ENCODE measurements at places on chromosomes 7 and 10.

DNA sequence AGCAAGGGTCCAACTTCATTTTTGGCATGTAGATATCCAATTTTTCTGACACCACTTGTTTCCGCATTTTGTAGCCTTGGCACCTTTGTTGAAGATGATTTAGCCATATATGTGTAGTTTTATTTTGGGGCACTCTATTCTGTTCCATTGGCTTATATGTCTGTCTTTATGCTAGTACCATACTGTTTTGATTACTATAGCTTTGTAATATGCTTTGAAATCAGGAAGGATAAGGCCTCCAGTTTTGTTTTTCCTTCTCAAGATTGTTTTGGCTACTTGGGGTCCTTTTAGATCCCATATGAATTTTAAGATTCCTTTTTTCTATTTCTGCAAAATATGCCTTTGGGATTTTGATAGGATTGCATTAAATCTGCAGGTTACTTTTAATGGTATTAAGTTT is 9.5 kb upstream of the BTBD16 start:
- DNase-seq: no peak

DNA sequence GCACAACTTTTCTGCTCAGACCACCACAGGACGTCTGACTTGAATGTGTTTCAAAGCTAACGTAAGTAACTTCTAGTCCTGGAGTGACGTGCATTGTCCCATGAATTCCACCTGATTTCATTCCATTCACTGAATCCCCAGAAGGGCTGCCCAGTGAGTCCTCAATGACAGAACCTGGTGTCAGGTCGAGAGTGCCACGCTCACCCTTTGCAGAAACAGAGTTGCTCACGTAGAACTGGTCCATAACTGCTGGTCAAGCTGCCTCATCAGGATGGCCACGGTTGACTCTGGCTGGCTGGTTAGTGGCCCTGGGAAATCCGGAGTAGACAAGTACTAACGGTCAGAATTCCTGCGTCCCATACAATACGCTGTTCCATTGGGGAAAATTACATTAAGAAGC is 50.6 kb upstream of the UBE3C start:
- DNase-seq: no peak

DNA sequence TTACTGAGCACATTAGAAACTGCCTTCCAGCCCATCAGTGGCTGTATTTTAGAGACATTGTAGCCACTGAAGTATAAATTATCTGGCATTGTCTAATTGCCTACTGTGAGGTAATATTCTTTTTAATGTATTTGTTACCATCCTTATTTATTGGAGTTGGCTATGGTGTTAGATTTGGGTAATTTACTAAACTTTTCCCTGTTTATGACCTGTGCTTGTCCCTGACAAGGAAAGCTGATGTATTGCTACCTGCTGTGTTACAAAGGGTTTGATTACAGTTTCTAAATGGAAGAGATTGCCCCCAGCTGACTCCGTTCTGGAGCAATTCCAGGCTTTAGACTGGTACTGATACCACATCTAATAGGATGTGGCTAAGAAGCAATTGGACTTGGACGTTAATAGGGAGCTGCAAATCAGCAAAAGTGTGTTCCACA is 12.3 kb upstream of the ASCC1 start:
- no peak for DNase-seq

- DNase-seq: no peak
Observed at GRCh38 chr7:151101621-151102396, 15.5 kb downstream of the AGAP3 start.

DNA sequence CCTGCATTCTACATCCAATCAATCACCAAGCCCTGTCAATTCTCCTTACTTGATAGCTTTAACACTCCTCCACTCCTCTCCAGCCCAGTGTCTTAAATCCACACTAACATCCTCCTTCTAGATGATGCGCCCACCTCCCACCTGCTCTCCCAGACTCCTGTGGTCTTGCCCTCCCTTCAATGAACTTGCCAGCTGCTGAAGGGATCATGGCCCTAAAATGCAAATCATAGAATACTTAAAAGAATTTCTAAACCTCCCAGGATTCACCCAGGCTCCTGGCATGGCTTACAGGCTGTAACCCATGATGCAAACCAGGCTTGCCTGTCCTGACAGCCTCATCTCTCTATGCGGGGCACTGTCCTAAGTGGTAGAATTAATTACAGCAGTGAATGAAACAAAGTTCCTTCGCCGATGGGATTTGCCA is 43.6 kb downstream of the SYPL1 start:
- no peak for DNase-seq

- no peak for DNase-seq
Observed at GRCh38 chr7:8435590-8436545, 2.5 kb downstream of the NXPH1 start.

- no peak for DNase-seq
Observed at GRCh38 chr10:67518756-67519155, 177.2 kb downstream of the CTNNA3 start.

- DNase-seq: no peak
Observed at GRCh38 chr7:124179641-124180040, 146.8 kb upstream of the TMEM229A start.

DNA sequence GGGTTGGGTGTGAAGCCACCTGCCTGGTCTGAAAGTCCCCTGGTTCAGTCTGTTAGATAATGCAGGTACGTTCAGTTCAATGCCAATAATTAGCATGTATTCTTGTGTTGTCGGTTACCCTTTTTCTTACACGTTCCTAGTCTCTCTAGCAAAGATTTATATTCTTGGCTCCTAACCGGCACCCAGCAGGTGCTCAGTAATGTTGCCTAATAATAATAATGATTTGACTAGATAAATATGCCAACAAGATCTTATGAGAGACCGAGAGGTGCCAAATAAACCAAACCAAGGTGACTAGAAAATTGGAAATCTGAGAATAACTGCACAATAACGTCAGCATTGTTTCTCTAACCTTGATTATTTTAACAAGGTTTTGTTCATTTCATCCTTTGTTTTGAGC is 1.1 kb upstream of the SMIM30 start:
- DNase-seq: no peak

GRCh38 chr7:17194656-17195055 is 103.8 kb upstream of the AHR start:
- no peak for DNase-seq

- DNase-seq: no peak
Observed at GRCh38 chr7:106774768-106775551, 90.1 kb upstream of the PIK3CG start.

DNA sequence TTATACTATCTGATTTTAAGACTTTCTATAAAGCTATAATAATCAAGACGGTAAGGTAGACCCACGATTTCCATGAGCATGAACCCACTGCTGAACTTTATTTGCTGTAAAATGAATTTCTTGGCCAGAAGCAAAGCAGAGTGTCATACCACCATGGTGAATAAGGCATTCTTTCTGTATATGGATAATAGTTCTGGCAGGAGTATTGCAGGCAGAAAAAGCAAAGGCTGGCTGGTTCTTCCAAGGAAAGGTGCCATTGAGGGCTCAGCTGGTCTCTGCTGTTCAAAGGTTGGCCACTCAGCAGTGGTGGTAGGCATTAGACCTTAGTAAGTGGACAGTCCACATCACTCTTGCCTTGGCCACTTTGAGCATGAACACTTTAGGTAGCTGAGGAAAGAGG is 104.1 kb upstream of the KCNMA1 start:
- no peak for DNase-seq

- no peak for DNase-seq
Observed at GRCh38 chr10:4061441-4061951, 276.5 kb upstream of the KLF6 start.

DNA sequence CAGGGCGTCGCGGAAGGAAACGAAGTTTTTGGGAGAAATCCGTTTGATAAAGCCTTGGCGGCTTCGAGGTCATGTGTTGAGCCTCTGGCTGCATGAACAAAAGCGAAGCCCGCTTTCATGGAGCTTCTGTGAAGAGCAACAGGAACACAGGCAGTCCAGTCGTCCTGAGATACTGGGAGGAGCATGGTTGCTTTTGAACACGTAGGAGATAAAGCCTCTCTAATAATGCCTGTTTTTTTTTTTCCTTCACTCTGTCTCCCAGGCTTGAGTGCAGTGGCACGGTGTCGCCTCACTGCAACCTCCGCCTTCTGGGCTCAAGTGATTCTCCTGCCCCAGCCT is 473 bp upstream of the ZNF32 start:
- no peak for DNase-seq

- DNase-seq: no peak
Observed at GRCh38 chr7:153682628-153683027, 369.6 kb upstream of the DPP6 start.

GRCh38 chr7:131019351-131019750 is 285.3 kb upstream of the KLF14 start:
- DNase-seq: no peak

DNA sequence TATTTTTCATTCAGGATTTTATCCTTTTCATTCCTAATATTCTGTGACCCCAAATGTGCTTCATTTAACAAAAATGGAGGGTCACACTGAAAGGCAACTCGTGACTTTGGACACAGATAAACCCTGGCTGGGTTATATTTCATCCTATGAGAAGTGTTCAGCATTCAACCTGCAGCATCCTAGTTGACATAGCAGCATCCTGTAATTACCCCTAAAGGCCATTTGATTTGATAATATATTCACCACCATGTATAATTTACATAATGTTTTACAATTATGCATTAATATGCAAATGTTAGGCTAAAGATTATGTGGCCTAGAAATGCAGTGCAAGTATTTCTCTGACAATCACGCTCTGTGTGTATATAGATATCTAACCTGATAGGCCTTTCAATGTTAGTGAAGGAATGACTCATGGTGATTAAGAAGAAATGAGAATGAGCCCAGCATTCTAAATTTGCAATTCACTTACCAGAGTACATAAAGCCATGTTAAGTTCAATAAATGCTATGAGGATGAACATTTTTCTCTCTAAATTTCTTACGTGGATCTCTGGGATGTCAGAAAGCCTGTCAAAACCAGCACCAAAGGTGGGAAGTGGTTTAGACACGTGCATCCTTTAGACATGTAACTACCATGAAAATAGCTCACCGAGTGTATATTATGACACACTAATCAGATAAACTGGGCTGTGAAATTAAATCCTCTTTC is 337.7 kb upstream of the AOAH start:
- DNase-seq: no peak

- DNase-seq: no peak
Observed at GRCh38 chr7:128903621-128904361, 6.7 kb downstream of the KCP start.

- DNase-seq: no peak
Observed at GRCh38 chr7:51160411-51160810, 156.2 kb downstream of the COBL start.

- no peak for DNase-seq
Observed at GRCh38 chr7:27079234-27079975, 16.4 kb downstream of the HOXA1 start.

DNA sequence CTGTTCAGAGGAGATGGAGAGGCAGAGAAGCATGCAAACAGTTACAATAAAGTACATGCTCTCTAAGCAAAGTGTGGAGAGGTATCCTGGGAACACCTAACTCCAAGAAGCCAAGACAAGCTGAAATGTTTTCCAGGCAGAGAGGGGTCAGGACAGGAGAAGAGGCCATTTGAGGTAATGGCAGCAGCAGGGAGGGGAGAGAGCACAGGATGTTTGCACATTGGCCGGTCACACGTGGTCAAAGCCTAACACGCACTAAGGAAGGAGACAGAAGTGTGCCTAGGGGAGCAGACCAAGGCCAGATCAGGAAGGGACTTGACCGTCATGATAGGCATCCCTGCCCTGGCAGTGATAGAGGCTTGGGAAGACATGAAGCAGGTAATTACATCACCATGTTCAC is 101.5 kb downstream of the CTTNBP2 start:
- no peak for DNase-seq

DNA sequence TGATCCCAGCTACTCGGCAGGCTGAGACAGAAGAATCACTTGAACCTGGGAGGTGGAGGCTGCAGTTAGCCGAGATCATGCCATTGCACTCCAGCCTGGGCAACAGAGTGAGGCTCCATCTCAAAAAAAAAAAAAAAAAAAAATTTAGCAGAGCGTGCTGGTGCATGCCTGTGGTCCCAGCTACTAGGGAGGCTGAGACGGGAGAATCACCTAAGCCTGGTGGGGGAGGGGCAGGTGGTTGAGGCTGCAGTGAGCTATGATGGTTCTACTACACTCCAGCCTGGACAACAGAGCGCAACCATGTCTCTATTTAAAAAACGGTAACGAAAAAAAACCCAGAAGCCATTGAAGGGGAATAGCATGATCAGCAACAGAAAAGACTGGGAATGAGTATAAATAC is 89.9 kb downstream of the ARHGAP12 start:
- no peak for DNase-seq

GRCh38 chr7:13240349-13240748 is 552.9 kb downstream of the ARL4A start:
- no peak for DNase-seq

DNA sequence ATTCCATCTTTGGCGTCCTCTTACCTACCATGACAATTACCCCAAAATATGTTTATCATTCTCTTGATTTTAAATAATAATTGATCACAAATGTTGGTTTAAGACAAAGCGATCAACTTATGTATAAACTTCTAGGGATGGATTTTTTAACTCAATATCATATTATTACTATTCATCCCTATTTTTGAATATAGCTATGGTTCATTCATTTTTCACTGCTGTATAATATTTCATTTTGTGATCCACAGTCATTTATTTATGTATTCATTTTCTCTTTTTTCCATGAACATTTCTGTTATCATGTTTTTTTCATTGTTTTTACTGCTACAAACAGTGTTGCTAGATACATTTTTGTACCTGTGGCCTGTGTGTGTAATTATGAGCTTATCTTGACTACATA is 61.3 kb upstream of the MET start:
- no peak for DNase-seq

- no peak for DNase-seq
Observed at GRCh38 chr10:680146-680545, 9.3 kb downstream of the DIP2C start.

- DNase-seq: no peak
Observed at GRCh38 chr7:130473289-130473688, 18.6 kb upstream of the MEST start.

GRCh38 chr7:158274404-158274811 is 313.2 kb downstream of the PTPRN2 start:
- no peak for DNase-seq

DNA sequence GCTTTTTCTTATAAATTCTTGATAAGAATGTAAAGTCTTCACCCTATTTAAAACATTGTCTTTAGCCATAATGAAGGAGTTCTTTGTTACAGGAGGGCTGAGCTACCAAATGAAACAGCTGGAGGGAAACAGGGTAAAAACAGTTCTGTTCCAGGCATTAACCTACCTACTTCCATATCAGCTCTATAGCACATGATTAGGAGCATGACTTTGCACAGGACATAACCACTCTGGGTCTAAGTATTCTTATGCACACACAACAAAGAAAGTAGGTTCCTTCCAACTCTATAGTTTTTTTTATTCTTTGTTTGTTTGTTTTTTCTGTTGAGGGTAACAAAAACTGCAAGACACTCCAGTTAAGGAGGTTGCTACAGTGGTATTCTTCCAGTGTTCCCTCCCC is 52.7 kb downstream of the SCIN start:
- DNase-seq: no peak

- DNase-seq: no peak
Observed at GRCh38 chr10:69043931-69044531, 43.9 kb upstream of the SRGN start.

- DNase-seq: no peak
Observed at GRCh38 chr7:141649865-141650634, 51.9 kb downstream of the DENND11 start.
